A549 treated with GW870086 at 1 μM for 4 hours (cell line): ENCODE measurements at places on chromosomes 5 and 9. TPM values are rescaled to one million over a fixed set of nuclear protein-coding genes. Genes with fewer than 3 reads are reported as not detected.

The IFNA21 gene
- total RNA-seq: not detected in 5 replicates

The SPAG8 gene
- 0.35 to 0.76 TPM (median 0.64 TPM) in 5 replicates for total RNA-seq

The STK32A gene
- total RNA-seq: 0.19 to 0.62 TPM (median 0.55 TPM) in 5 replicates

The ADRA1B gene
- total RNA-seq: 13.8 to 16.9 TPM (median 15.9 TPM) in 5 replicates

The NREP gene
- total RNA-seq: 2.4 to 3.5 TPM (median 3.4 TPM) in 5 replicates

The CCL27 gene
- 0.19 TPM in 1 of 5 replicates, not detected in the others for total RNA-seq

The C8G gene
- total RNA-seq: 0.85 to 2.9 TPM (median 1.4 TPM) in 5 replicates

The EPB41L4A gene
- total RNA-seq: 2.5 to 2.8 TPM (median 2.6 TPM) in 5 replicates

The FAM221B gene
- not detected in 5 replicates for total RNA-seq

The CDX1 gene
- total RNA-seq: not detected in 5 replicates

The AFF4 gene
- 17.4 to 31.0 TPM (median 27.5 TPM) in 5 replicates for total RNA-seq

The PCDHA1 gene
- 0.09 to 0.18 TPM (median 0.15 TPM) in 5 replicates for total RNA-seq

The ARL14EPL gene
- total RNA-seq: 0.14 to 0.60 TPM (median 0.26 TPM) in 5 replicates

The ANKRD31 gene
- 0.02 to 0.08 TPM (median 0.06 TPM) in 5 replicates for total RNA-seq

The RANBP17 gene
- total RNA-seq: 2.3 to 3.2 TPM (median 2.9 TPM) in 5 replicates
